Stimulated activated CD8-positive, alpha-beta memory T cell treated with anti-CD3 and anti-CD28 coated beads, Interleukin-7, amount 100 ng/mL, for 1 hour (primary cell): ENCODE measurements at places on chromosomes 5 and 9.

DNA sequence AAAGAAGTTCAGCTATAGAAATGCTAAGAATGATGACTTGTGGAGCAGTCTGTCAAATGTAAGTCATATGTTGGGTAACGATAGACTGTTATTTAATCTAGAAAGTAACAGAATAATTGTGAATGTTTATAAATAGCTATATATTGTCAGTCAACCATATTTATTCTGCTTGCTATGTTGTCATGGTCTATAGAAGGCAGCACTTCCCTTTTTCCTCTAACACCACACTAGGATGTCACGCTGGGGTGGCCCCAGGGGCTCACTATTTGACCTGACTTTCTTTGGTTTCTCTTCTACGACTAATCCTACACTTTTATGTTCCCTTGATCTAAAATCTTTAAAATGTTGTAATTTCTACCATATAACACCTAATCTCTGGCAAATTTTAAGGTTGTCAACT is 20.5 kb downstream of the ERAP2 start:
- DNase-seq: no peak

DNA sequence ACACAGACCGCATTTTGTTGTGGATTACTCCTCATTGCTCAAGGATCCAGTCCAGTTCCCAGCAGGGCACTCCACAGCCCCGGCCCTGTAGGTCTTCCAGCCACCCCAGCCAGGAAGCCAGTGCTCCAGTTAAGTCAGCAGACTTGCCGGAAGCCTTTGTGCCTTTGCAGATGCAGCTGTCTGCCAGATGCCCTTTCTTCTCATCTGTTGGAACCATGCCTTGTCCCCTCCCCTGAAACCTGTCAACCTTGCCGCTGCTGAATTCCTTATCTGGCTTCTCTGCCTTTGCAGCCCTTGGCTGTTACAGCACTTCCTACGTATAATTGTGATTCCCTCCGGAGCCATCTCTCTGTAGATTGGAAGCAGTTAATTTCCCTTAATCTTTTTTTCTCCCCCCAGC is 28.4 kb downstream of the PSAT1 start:
- no peak for DNase-seq

GRCh38 chr9:133873009-133873408 is 119.1 kb downstream of the VAV2 start:
- no peak for DNase-seq

DNA sequence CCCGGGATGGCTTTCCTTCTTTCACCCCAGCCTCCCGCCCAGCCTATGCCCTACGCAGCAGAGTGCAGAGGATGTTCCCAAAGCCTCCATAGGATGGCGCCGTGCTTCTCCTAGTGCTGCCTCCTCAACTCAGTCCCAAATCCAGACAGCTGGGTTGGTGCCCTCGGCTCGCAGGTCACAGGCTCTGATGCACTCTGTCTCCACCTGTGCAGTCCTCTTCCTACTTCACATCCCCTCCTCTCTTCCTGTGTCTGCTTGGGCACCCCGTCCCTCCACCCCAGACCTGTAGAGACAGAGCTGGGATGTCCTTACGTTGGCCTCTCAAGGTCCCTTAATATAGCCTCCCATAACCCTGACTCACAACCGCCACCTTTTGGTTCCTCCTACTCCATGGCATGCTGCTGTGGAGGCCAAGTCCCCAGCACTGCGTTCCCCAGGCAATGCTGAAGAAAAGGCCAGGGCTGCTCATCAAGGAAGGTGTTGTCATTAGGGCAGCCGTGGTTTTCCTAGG is 314.4 kb downstream of the GADD45G start:
- DNase-seq: no peak

DNA sequence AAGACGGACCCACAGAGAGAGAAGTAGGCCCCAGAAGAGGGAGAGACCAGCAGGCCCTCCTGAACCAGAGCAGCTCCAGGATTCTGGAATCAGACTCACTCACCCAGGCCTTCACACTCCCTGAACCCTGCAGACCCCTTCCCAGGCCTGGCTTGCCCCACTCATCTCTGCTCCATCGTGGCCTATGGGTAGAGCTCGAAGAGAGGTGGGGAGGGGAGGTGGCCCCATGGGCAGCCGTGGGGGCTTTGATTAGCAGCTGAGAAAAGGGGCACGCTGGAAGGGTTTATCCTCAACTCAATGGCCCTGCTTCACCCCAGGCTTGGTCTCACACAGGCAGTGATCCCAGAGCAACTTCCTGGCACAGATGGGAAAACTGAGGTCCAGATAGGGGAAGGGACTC is 613 bp downstream of the MYMK start:
- DNase-seq: no peak

DNA sequence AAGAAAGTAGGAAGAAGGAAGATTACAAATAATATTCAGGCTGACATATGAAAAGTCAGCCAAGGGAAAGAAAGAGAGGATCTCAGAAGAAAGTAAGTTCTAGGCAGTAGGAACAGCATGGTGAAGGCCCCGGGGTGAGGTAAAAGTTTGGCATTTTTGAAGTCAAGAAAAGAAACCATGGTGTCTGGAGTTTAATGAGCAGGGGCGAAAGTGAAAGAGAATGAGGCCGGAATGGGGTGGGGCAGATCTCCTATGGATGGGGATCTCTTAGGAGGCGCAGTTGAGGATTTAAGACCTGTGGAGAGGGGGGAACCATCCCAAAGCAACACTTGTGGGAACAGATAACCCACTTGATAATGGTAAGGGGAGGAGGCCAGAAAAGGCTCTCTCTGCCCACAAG is 42.3 kb upstream of the SMAD5 start:
- DNase-seq: no peak

GRCh38 chr9:71721855-71722254 is 46.5 kb downstream of the CEMIP2 start:
- no peak for DNase-seq

GRCh38 chr5:112346411-112347044 is 72.5 kb downstream of the EPB41L4A start:
- no peak for DNase-seq

- DNase-seq: no peak
These were observed 240.2 kb downstream of the RFX3 start for GRCh38 chr9:3285365-3286161.

DNA sequence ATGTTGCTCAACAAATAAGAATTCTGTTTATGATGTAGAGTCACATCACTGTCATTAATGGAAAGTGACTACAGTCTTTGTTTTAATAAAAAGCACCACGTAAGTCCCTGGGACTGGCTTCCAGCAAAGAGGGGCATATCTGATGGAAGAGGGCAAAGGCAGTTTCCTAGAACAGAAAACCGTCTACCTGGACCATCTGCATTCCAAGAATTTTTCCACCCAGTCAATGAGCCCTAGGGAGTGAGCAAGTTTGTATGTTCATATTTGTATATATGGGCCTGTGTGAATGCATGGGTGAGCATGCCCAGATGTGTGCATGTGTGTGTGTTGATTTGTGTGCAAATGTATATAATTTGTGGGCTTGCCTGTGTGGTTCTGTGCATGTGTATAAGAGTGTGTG is 156.8 kb upstream of the SEMA6A start:
- no peak for DNase-seq

- DNase-seq: no peak
These were observed 32.1 kb upstream of the HSD17B4 start for GRCh38 chr5:119420169-119420568.

GRCh38 chr9:126125577-126125976 is 201.1 kb upstream of the MVB12B start:
- no peak for DNase-seq

GRCh38 chr5:181241393-181241975 is 2.2 kb downstream of the RACK1 start:
- DNase-seq: no peak

DNA sequence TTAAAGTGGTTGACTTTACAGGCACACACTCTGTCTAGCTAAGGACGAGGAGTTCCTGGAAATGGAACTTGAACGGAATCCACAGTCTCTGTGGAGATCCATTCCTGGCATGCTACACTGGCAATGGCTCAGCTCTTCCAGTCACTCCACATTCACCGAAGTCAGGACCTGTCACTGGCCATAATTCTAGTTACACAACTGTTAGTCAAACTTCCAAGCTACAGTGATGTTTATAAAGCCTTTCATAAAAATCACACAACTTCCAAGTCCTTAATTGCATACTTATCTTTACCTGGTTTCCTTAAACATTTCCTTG is 15.7 kb downstream of the CDC14B start:
- DNase-seq: no peak

DNA sequence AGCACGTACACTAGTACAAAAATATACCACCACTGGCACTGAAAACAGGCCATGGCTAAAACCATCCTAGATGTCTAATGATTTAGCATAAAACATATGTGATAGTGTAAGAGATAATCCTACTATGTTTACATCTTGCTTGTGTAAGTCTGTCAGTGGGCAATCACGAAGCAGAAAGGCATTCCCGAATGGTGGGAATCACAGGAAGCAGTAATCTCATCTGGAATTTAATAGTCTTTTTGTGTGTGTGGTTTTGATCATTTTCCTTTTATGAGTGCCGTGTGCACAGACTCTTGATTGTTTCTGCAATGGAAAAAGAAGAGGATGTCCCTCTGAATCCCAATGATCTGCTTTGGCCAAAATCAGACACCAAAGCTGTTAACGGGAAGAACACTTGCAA is 200.5 kb downstream of the EBF1 start:
- DNase-seq: no peak

DNA sequence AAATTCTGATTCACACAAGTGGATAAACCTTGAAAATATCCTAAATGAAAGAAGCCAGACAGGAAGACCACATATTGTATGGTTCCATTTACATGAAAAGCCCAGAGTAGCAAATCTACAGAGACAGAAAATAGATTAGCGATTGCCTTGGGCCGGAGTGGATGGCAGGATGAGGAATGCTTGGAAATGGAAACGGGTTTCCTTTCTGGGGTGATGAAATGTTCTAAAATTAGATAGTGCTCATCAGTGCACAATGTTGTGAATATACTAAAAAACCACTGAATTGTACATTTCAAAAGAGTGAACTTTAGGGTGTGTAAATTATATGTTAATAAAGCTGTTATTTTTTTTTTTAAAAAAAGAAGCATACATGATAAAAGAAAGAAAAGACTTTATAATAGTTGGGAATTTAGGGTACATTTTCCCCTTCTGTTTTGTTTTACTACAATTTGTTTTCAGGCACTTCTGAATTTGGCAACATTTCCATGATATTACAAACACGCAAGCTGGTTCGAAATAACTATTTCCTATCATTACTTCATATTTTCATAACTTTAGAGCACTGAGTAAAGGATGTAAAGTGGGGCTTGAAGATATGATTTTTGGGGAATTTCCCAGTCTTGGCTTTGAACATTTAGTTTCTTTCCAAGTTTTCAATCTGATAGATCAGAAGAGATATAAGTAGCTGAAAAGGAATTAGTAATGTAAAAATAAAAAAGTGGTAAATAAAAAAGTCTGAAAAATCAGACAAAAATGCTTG is 23.9 kb downstream of the SLC35A4 start:
- no peak for DNase-seq

GRCh38 chr5:108266242-108266641 is 115.7 kb downstream of the FBXL17 start:
- DNase-seq: no peak

GRCh38 chr5:103066326-103066725 is 53.6 kb downstream of the GIN1 start:
- no peak for DNase-seq

GRCh38 chr5:169417676-169418075 is 116.7 kb upstream of the SLIT3 start:
- no peak for DNase-seq

- no peak for DNase-seq
These were observed 152.5 kb downstream of the PPP2R2B start for GRCh38 chr5:146726020-146726419.

- no peak for DNase-seq
These were observed 78.1 kb downstream of the PHF2 start for GRCh38 chr9:93654351-93654961.
